C1 segment of cervical spinal cord (tissue), 14 donors: ENCODE measurements at places on chromosomes 5 and 9.

GRCh38 chr5:142000704-142001484, 11.9 kb downstream of the GNPDA1 start:
- DNase-seq: no peak

DNA sequence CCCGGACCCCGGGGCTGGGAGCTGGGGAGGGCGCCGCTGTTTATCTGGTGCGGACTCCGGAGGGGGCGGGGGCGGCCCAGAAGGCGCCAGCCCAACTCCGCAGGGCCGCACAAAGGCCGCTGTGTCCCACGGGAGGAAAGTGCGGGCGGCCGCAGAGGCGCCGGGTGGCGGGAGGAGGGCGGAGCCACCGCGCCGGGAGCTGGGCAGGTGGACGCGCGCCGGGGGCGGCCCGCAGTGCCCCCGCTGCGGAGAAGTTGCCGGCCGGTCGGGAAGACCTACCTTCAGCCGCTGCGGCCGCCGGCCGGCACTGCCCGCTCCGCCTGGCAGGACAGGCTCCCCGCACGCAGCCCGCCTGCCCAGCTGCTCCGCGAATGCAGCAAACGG, 43.6 kb downstream of the NACC2 start:
- no peak for DNase-seq

GRCh38 chr9:114849450-114849849, 43.6 kb upstream of the TNFSF15 start:
- DNase-seq: no peak

DNA sequence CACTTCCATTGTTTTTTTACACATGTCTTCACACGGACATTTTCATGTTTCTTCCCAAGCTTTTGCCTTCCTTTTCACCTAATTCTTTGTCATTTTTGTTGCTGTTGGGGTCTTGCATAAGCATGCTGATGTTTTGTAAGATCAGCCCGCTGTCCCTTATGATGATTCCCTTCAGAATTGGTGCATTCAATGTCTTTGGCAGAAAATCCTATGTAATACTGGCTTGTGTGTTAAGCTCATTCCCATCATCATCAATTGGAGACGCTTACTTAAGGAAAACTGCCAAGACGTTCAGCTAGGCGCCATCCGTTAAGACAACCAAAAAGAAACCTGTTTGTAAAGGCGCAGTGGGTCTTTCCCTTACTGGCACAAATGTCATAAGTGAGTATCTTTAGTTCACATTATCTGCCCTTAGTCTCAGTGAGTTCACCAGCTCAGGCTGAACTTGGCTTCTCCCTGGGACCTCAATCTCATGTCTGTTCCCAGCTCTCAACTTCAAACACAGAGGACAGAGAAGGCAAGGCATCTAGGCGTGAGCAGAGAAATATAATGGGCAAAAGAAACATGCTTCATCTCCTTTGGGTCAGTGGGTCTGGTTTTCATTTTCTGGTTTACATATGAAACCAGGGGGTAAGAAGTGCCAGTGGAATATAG, 97.9 kb downstream of the EFNA5 start:
- DNase-seq: no peak
